ENCODE measurements at places on chromosomes 1 and 21. TPM values are rescaled to one million over a fixed set of nuclear protein-coding genes. Genes with fewer than 3 reads are reported as not detected.

Gene LRRC3
- 4.5 TPM for total RNA-seq

DNA sequence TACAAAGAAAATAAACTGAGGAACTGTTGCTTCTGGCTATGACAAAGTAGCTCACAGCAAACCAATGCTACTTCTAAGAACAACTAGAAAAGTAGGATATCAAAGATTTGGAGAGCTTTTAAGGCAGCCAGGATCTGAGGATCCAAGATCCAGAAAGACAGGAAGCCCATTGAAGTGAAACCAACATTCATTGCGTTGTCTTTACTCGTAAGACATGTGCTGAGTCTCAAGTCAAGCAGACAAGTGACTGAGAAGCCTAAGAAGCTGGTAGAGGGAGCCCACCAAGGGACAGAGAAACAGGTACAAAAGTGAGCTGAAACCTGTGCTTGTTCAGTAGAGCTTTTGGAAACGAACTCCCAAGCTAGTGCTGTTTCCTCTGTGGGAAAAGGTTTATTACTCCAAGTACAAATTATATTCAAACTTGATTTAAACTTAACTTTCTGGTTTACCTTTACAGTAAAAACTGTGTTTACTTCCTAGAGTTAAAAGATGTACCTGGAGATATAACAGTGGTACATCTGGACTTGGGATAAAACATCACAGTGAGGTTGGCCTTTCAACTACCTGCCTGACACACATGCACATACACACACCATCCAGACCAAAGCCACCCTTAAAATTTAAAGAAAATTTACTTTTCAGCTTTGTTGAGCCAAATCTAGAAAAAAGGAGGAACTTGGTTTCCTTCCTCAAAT is 41.2 kb downstream of the NME7 start:
- no peak for DNase-seq
- no peak overlapping the region for H3K4me3 ChIP-seq
- H3K4me1 ChIP-seq: no peaks in the 10 kb centered on the region

Gene CNKSR1
- total RNA-seq: 43.6 TPM

DNA sequence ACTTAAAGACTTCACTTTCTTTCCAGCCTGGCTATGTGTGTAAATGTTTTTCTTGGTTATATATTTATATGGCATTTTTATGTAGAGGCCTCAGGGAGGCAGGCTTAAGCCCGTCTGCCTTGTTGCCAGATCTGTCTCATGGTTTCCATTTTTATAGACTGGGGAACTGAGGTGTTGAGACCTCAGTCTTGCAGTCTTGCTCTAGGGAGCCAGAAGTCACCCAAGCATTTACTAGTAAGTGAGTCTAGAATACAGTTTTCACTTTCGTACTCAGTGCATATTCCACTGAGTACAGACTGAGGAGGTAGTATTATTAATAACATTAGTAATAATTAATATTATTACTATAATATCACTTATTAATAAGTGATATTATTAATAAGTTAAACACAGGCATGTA is 161.4 kb downstream of the UCK2 start:
- no peak overlapping the region for H3K4me3 ChIP-seq
- no peaks in the 10 kb centered on the region for H3K36me3 ChIP-seq
- no peaks in the 10 kb centered on the region for H3K27me3 ChIP-seq
- H3K4me1 ChIP-seq: no peaks in the 10 kb centered on the region

GRCh38 chr1:161217831-161218230 is 2.7 kb downstream of the FCER1G start:
- no peaks in the 10 kb centered on the region for H3K27me3 ChIP-seq
- H3K27ac ChIP-seq: peak overlapping the region; percentile 93
- H3K4me3 ChIP-seq: no peak overlapping the region
- peaks cover 5% of the 10 kb centered on the region for H3K4me1 ChIP-seq
- peaks cover 25% of the 10 kb centered on the region for H3K36me3 ChIP-seq
- no peak for DNase-seq

GRCh38 chr1:115501476-115501875 is 140.3 kb upstream of the VANGL1 start:
- H3K27ac ChIP-seq: no peak overlapping the region
- H3K27me3 ChIP-seq: no peaks in the 10 kb centered on the region
- no peak for DNase-seq
- no peak overlapping the region for H3K4me3 ChIP-seq

DNA sequence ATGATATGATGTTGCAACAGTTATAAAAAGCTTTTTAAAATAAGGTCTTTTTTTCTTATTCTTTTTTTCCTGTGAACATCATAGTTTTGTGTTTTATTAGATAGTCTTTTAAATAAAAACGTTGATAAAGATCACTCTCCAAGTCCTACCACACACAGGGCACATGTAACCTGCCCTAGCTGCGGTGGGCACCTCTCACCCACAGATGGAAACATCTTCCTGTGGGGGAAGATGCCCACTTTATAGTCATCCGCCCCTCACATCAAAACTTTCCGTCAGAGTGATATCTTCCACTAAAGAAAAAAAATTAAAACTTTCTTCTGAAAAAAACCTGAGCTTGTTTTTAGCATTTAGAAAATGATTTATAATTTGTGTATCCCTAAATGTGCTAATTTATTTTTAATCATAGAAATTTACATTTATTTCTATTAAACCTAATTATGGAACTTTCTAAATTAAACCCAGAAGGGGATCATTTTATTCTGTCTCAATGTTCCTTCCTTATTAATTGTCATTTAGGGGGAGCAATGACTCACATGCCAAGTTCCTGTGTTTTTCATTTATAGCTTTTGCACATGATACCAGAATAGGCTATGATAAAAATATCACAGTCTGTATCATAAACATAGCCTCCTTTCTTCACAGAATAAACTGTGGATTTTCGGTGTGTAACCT is 24.7 kb downstream of the TNFRSF9 start:
- H3K27me3 ChIP-seq: no peaks in the 10 kb centered on the region
- no peak overlapping the region for H3K4me3 ChIP-seq
- DNase-seq: no peak
- no peaks in the 10 kb centered on the region for H3K4me1 ChIP-seq
- H3K36me3 ChIP-seq: no peaks in the 10 kb centered on the region
